ENCODE measurements at places on chromosomes 7 and 10.

DNA sequence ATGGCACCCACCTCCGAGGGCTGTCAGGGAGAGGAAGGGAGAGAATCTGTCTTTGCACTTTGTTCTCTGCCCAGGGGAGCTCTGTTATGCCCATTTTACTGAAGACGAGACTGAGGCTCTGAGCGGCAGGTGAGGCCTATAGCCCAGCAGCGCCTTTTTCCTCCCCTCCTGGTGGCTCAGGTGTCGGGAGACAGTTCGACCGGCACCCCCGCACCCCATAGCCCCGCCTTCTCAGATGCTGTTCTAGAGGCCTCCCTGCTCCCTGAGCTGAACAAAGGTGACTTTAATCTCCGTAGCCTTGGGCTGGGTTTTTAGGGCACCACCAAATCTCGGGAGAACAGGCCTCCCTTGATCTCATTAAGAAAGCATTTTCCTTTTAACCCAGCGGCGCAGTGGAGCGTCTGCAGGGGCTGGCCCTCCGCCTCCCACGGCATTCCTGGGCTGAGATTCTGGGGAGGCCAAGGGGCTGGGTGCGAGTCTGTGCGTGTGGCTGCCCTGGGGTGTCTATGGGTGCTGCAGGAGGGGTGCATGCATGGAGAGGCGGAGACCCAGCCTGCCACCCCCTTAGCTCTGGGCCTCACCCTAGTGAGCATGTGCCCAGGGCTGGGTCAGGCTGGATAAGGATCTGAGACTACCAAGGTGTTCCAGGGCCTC, 3.3 kb downstream of the LFNG start:
- no peak for DNase-seq

DNA sequence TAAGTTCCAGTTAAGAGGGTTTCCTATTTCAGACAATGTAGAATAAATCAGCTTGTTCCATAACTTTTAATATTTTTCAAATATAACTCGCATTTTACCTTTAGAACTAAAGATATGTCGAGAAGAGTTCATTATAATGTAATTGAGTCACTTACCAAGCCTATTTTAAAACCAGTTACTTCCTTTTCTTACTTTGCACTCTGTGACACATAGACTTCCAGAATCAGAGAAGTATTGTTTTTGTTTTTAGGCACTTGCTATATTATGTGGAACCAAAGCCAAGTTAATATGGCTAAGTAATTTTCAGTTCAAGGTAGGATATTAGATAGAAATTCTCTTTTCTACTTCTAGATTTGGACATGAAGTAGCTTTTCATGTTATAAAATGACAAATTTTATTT, 182.7 kb upstream of the PRPS1L1 start:
- DNase-seq, result no peak

DNA sequence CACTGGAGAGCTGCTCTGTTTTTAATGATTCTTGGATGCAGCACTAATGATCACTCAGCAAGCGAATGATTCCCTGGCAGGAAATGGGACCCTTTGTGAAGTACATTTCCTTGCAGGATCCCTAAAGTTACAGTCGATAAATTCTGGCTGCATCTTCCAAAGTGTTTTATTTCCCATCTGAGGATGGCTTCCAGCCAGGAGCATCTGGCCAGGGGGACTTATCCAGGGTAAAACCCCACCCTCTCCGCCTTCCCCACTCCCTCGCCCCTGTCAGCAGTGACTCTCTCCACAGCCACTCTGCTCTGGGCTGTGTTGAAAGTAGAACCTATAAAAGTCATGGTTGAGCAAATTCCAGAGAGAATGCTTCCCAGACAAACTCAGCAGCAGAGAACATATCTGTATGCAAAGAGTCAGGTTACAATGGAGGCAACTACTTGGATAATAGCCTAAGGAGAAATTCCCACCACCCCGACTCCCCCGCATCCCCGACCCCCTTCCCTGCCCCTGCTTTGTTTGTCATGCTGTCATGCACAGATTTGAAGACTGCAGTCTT, 111.0 kb upstream of the ANLN start:
- no peak for DNase-seq

DNA sequence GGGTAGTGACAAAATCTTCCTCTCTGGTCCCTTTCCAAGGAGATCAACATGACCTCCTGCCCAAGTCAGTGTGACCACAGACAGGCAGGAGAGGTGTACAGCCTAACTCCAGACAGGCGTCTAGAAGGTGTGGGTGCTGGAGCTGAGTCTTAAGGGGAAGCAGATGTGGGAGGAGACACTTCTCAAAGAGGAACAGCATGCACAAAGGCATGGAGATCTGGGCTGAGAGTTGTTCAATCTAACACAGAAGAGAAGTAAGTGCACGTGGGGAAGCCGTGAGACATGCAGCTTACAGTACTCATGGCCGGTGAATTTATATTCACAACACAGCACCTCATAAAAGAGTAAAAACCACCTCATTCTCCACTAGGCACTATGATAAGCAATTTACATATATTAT, 23.8 kb upstream of the GSDME start:
- no peak for DNase-seq

- DNase-seq, result peak; percentile 77
Measured at GRCh38 chr7:29091715-29092114, 54.6 kb downstream of the CPVL start.

DNA sequence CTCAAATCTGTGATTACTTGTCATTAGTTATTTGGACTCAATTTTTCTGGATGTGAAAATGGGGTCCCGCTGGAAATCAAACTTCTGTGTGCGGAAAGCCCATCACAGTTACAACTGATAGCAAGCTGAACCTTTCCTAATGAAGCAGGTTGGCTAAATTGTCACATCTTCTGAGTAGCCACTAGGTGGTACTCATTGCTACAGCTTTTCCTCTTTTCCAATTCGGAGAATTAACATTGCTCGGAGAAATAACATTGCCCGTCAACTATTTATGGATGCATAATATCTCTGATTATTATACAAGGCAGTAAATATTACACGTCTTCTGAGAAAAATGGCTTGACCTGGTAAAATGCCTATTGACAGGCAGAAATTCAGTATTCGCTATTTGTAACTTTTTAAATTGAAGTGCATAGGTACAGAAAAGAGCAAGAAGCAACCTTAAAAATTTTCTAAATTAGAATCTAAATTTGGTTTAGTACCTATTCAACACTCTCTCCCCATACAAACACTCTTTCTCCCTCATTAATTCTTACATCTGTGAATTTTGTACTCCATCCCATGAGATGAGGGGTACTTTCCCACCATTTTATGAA, 17.3 kb upstream of the BLOC1S2 start:
- peak; percentile 53 for DNase-seq

- no peak for DNase-seq
Measured at GRCh38 chr10:29830531-29831512, 196.1 kb upstream of the SVIL start.

DNA sequence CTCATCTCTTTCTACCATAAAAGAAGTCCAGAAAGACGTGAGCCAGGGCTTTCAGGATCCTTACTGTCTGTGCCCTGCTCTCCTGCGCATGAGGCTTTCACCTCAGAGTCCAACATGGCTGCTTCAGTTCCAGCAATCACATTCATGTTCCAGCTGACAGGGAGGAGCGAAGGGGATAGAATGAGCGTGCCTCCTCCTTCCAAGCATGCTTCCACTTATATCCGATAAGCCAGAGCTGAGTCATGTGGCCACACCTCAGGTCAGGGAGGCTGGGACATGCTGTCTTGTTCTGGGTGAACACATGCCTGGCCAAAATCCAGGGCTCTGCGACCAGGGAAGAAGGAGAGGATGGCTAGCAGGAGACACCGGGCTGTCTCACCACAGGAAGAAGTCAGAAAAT, 248.2 kb downstream of the SKAP2 start:
- no peak for DNase-seq

- DNase-seq, result no peak
Measured at GRCh38 chr10:89591796-89592271, 53.2 kb downstream of the PANK1 start.
